Femur (tissue), 1 donor: ENCODE measurements at places on chromosomes 2 and 18.
A peak's percentile ranks its signal among the peaks of the same experiment; 100 is the strongest.

- no peak for DNase-seq
Observed at GRCh38 chr2:7685342-7686015, 768.3 kb downstream of the RNF144A start.

- no peak for DNase-seq
Observed at GRCh38 chr2:148538375-148538774, 106.2 kb upstream of the EPC2 start.

- peak; percentile 6 for DNase-seq
Observed at GRCh38 chr18:79779021-79779699, 18.6 kb upstream of the KCNG2 start.

DNA sequence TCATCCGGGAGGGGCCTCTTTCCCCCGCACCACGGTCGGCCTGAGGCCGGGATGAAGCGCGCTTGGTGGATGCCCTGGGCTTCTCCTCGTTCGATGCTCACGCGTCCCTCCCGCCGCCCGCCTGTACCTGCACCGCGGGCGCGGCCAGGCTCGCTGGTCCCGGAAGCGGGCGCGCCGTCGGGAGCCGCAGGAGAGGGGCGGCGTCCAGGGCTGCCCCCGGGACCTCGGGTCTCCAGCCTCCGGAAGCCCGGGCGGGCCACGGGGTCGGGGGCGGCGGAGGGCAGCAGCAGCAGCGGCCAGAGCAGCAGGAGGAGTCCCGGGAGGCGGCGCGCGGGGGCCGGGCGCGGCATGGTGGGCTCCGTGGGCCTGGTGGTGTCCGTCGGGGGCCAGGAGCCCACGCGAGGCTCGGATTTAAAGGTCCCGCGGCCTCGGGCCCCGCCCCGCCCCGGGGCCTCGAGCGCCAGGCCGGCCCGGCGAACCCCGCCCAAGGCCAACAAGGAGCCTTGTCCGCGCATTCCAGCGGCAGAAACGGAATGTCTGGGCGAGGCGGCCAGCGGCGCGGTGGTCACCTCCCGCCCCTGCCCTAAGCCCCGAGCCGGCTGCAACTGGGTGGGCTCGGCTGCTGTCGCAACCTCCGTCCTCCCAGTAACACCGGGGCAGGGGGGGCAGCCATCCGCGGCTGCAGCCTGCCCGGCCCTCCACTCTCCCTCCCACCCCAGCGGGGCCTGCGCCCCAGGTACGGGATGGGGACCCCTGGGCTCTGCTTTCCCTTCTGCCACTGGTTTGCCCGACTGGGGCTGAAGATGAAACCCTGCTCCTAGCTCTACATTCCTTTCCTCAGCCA is at the start of gene MATN3:
TSS of gene MATN3 (minus strand) at position 387 of the 844 bp plus-strand sequence. CDS start at position 350, 37 bp downstream.
- DNase-seq = peak; percentile 65

DNA sequence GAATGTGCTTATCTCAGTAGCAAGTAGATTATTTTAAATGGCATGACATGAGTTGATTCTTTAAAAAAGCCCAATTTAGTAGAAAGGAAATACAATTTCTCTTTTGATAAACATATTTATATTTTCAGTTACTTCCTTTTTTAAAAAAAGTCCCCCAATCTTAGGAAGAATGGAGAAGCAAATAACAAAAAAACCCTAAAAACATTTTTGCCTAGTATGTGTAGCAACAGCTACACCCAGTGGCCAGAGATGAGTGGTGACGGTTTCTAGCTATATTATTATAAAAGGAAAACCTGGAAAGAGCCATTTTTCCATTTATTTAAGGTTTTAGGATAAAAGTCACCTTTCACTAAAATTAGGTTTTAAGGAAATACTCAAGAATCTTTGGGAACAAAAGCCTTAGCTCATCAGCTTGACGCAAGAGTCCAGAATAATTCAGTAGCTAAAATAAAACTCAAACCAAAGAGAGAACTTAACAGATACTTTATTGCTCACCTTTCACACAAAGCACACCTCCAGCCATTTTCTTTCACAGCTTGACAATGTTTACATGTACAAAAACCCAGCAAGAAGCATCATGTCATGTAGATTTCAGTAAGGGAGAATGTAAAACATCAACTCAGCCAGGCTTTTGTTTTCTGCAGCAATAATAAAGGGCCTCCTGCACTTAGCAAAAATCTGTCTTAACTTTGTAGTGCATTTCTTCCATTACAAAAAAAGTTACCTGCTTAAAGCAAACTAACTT is 15.7 kb downstream of the FAM98A start:
- DNase-seq = no peak

DNA sequence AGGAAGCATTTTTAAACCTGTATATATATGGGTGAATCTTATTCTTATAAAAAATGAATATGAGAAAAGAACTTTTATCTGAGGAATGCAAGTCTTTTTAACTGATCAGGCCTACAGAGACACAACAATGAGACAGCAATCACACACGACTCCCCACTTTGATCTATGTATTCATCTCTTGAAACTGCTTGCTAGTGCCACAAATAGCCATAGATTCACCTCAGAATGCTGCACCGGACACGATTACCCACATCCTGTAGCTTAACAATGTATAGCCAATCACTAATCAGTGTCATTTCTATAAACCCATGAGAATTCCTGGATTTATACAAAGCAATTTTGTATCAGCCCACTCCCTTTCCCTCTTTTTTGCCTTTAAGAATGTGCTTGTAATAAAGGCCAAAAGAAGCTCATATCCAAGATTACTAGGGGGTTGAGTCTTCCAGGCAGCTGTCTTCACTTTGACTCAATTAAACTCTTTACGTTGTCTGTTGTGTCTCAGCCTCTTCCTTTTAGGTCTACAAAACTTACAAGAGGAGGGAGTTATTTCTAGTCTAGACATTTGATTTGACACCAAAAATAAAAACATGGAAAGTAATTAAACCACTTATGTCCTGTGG is 94.9 kb downstream of the MBD2 start:
- no peak for DNase-seq

DNA sequence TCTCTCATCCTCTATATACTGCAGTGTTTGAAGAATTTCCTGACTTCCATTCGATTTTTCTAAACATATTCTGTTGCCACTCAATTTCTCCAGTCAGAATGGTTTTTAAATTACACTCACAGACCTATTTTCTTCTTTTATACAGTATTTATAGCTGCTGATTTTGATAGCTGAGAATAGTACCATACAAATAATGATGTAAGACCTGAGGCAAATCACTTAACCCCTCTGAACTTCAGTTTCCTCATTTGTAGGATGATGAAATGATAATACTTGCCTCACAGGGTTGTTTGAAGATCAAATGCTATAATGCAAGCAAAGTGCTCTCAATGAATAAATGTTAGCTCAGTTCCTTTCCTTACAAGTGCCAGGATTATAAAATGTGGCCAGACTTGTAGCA is 241.8 kb downstream of the CPS1 start:
- DNase-seq = no peak

DNA sequence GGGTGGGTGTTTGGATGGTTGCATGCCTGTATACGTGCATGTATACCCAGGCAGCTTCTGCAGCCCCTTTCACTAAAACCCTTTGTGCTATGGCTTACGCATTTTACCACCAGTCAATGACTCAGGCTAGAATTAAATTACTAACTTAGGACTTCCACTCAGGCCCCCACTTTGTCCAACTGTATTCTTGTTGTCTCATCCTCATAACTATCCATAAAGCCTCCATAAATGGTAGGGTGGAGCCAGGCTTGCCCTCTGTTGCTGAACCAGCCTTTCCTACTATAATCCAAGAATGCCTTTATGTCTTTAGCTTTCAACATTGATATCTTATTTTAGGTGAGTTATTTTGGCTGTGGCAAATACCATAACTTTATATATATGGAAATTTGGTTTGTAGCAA is 119.9 kb downstream of the MYO1B start:
- DNase-seq = no peak

DNA sequence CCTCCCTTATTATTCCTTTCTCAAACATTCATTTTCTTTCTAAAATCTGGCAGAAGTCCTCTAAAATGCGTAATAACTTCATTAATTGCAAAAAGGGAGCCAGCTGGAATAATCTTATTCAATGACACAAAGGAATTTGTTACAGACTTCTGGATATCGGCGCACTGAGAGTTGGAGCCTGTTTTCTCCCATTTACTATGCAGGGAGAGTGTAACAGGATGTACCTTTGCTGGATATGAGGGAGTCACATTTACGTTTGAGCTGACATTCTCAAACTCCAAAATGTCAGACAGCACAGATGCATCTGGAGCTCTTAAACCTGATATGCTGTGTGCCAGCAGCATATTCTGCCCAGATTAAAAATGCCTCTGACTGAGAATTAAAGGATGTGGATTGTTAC is 275.3 kb downstream of the TMX3 start:
- no peak for DNase-seq

DNA sequence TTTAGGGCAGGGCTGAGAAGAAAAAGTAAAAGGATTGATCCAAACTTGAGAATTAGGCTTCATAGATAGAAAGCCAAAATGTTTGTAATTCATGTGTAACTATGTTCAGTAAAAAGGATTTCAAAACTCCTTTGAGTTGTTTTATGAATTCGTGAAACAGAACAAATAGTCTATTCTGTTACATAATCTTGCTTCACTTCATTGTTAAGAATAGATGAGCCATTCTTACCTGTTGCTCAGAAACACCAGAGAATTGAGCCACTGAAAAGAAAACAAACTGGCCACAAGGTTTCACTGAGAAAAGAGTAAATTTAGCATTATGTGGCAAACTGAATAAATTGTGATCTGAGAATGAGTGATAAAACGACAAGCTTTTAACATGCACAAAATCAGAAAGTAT is 4.5 kb upstream of the ITPRID2 start:
- DNase-seq = no peak

- no peak for DNase-seq
Observed at GRCh38 chr2:120814352-120814751, 78.7 kb downstream of the GLI2 start.

DNA sequence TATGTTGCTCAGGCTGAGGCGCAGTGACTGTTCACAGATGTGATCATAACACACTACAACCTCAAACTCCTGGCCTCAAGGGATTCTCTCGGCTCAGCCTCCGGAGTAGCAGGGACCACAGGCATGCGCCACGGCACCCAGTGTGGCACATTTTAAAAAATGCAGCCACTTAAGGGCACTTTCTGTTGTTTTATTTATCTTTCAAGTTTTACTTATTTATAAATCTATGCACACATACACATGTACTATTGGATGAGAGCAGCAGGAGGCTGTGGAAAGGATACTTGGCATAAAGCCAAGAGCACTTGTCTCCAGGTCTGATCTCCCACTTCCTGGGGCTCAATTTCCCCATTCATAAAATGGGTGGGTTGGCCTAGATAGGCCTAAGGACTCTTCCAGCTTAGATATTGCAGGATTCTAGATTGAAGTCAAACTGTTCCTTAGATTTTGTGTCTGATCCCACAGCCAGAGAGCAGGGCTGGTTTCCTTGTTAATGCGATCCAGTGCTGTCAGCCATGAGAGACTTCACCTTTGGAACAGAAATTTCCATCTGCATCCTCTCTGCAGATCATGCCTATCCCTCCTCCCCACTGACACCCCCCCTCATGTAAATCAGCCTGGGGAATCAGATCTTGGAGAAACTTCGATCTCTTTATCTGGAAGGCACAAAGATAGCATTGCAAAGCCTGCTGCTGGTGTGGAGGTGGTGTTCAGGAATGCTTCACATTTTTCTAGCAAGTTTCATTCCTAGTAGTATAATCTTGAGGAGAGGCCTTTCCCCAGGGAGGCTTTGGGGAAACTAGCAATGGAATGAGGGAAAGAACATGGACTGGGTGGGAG is 24.7 kb downstream of the PCBP1 start:
- no peak for DNase-seq

- no peak for DNase-seq
Observed at GRCh38 chr2:240833724-240834285, 13.8 kb upstream of the KIF1A start.

- DNase-seq = no peak
Observed at GRCh38 chr2:1968209-1968987, 224.1 kb upstream of the PXDN start.

DNA sequence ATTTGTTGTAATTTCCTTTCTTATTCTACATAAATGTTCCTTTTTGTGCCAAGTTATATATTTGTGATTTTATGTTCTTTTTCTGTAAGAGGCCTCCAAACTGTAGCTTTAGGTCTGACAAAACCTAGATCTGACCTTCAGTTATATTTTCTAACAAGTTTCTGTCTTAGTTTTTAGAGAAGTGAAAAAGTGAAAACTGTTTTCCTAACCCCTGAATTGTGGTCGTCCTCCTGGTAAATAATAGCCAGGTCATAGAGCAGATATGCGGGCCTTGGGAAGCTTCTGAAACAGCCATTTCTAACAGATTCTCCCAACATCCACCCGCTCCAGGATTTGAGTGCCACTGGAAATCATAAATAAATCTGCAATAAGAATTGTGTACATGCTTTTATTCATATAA is 398.4 kb upstream of the CWC22 start:
- no peak for DNase-seq

- no peak for DNase-seq
Observed at GRCh38 chr18:7584646-7585275, 17.6 kb downstream of the PTPRM start.

DNA sequence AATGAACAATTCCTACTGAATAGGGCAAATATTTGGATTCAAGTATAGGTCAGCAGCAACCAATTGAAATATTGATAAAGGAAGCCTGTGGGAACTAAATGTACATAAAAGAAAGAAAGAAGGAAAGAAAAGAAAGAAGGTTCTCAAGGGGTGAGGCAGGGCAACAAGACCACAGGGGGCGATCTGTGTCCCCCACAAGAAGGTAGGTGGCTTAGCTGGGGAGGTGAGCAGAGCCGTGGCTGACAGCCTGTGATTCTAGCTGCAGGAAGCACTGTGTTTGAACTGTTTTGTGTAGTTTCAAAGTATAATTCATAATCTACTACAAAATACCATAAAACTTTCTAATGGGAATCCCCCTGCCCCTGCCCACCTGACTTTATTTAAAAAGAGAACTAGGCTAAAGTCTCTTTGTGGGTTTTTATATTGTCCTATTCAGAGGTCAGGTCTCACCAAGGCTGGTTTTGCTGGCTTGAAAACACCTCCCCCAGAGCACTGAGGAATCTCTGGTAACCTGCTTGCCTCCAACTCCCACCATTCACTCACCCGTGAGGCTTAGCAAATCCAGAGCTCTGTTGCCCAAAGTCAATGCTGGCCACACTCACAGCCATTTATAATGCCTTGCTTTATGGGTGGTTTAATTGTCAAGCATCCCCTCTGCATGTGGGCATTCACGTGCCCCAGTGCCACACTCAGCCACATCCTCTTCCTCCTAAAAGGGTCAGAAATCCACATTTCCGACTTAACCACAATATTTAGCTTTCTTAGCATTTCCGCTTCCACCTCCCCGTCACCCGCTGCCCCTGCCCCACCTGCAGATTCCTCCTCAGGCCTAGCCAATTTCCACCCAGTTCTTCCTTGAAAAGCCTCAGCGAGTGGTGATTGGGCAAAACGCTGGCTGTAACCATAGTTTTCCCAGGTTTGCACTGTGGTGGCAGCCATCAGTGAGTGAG is 36.4 kb upstream of the LMAN1 start:
- DNase-seq = no peak

DNA sequence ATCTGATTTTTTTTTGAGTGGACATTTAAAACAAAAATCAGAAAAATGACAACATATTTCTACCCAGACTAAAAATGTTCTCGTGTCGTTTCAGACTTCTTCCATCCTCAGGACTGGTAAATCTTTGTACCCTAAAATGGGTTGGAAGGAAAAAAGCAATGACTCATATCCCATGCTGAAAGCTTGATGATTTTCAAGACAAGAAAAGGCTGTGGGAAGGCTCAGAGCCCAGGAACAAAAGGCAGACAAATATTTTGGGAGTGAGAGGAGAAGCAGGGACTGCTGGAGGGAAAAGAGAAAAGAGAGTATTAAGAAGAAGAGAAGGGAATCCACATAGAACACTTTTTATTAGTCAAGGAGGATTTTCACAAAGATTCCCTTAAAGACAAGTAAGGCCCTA is 77.1 kb upstream of the CTAGE1 start:
- no peak for DNase-seq

GRCh38 chr2:170573671-170574070 is 141.5 kb upstream of the SP5 start:
- DNase-seq = no peak
